Effector CD4-positive, alpha-beta T cell (primary cell): ENCODE measurements at places on chromosomes 3 and 15.
A peak's percentile ranks its signal among the peaks of the same experiment; 100 is the strongest.

DNA sequence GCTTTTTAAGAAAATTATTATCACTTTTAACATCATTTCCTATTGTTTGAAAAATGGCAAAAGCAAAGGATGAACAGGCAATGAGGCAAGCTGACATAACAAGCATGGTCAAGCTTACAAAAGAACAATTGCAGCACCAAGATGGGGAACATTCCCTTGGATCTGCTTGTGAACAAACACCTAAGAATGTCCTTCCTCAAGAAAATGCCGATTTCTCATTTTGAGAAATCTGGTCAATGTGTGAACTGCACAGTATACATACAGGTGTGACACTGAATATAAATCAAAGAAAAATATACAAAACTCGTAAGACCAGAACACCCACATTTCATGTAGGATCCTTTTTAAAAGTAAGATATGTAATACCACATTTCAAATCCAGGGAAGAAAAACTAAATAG, 58.9 kb downstream of the LRRFIP2 start:
- DNase-seq, result no peak

DNA sequence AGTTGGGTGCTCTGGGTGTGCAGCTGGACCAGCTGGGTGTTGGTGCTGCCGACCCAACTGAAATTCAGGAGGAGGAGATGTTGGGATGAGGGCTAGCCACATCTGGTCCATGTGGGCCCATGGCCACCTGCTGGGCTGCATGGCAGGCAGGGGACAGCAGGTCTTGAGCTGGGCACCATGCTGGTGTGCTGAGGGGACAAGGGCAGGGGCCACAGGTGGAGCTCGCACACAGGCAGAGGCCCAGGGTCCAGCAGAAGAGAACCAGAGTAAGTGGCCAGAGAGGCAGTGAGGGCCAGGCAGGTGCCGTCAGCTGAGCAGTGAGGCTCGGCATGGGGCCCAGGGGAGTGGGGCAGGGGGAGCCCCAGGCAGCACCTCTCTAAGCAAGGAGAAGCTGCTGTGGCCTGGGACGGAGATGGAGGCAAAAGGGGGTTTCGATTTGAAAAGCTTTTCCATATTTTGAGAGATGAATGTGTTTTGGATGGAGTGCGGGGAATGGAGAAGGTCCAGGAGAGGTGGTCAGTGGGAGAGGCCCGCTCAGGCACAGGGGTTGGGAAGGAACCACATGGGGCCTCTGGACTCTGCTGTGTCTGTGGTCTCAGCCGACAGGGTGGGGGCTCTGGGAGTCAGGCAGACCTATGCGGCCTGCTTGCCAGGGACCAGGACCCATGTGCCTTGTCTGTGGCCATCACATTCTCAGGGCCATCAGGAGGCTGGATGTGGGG, 30.5 kb upstream of the PLXNA1 start:
- DNase-seq, result no peak

- no peak for DNase-seq
Observed at GRCh38 chr3:178097576-178097975, 438.7 kb upstream of the KCNMB2 start.

GRCh38 chr3:32176989-32177701, 61.3 kb upstream of the CMTM8 start:
- peak; percentile 62 for DNase-seq

DNA sequence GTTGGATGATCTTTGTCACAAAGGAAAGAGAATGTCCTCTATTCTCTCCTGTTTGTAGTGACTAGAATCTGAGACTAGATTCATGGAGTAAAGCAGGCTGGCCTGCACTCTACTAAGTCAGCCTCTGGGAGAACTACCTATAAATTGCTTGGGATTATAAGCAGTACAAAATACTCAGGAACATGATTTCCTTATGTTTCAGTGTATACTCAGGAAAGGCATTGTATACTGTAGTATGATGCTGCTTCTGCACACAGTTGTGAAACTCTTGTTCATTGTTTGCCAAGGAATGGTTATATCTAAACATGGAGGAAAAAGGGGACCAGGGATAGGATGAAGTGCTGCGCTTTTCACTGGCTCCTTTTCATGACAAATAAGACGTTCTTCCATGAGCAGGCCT, 49.2 kb downstream of the OXSR1 start:
- no peak for DNase-seq

- DNase-seq, result no peak
Observed at GRCh38 chr3:194368918-194369317, 625 bp downstream of the LRRC15 start.

- DNase-seq, result no peak
Observed at GRCh38 chr3:74591946-74592345, 22.5 kb downstream of the CNTN3 start.

DNA sequence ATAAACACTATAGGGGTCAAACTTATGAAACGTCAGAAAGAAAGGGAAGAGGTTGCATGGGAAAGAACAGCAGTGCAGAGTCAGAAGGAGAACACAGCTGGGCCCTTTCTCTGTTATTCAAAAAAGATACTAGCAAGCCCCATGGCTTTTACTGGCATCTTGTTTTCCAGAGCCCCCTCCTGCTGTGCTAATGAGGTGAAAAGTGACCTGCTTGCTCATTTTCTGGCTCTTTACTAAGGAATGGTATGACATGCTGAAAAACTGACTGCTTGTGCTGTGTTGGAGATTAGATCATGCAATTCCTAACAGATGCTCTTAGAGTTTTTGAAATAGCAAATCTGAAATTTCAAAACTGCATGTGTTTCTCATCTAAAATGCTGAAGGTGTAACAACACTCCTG, 541.6 kb upstream of the ALCAM start:
- no peak for DNase-seq

- DNase-seq, result no peak
Observed at GRCh38 chr3:53074366-53074696, 28.5 kb upstream of the SFMBT1 start.

DNA sequence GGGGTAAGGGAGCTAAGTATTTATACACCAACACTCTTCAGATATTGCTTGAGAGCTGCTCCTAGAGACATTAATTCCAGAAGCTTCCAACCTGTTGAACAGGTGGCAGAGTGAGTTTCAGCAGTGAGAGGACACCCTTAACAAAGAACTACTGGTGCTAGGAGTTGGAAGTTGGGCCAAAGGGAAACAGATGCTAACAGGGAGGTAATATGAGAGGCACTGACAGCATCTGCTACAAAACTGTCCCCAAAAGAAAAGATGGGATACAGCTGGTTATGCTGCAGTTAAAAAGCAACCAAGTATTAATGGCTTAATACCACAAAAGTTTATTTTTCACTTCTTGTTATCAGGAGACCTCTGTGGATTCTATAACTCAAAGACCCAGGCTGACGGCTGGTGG, 104.5 kb upstream of the SATB1 start:
- no peak for DNase-seq

- no peak for DNase-seq
Observed at GRCh38 chr15:67050522-67051087, 14.8 kb upstream of the SMAD3 start.

DNA sequence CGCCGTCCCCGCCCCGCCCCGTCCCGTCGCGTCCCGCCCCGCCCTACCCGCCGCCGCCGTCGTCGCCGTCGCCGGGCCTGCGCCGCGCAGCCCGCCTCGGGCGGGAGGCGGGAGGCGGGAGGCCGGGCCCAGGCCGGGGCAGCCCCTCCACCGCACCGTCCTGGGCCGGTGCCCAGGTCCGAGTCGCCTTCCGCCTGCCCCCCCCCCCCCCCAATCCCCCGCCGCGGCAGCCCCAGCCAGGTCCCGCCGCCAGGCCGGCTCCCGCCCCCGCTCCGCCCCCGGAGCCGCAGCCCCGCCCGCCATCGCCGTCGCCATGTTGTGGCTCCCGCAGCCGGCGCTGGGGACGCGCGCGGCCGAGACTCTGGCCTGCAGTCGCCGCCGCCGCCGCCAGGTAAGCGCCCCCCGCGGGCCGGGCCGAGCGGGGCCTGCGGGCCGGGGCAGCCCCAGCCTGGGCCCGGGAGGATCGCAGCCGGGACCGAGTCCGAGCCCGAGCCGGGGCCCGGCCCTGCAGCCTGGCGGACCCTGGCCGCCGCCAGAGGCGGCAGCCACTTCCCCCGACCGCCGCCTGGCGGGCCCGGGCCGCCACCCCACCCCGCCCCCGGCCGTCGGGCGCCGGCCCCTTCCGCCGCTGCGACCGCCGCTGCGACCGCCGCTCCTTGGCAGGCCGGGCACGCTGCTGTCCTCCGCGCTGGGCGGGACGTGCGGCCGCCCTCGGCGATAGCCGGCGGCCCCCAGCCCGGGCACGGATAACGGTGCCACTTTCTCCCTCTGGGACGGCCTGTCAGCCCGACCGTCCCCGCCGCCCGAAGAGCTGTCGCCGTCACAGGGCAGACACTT, at the start of gene ZNF592:
TSS of gene ZNF592 (plus strand) at position 319 of the 837 bp plus-strand sequence. CDS start 34,084 bp downstream, outside the sequence.
- peak; percentile 76 for DNase-seq

GRCh38 chr3:197503652-197504051, 52.1 kb downstream of the BDH1 start:
- DNase-seq, result no peak

- DNase-seq, result no peak
Observed at GRCh38 chr3:167929968-167930367, 165.8 kb downstream of the GOLIM4 start.

- no peak for DNase-seq
Observed at GRCh38 chr15:101167411-101167752, 84.5 kb downstream of the CHSY1 start.

DNA sequence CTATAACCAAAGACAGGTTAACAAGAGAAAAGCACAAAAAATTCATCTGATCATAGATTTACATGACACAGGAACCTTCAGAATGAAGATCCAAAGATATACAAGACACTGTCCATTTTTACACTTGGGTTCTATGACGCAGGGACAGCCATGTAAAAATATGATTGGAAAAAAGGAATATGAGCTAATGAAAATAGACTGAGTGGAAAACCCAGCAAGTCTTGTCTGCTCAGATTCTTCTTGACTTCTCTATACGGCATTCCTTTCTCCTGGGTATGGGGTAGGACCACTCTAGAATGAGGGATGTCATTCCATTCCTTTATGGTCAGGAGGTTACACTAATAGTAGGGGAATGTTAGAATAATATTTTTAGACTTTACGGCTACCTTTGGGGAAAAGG, 46.9 kb downstream of the WDR49 start:
- no peak for DNase-seq

DNA sequence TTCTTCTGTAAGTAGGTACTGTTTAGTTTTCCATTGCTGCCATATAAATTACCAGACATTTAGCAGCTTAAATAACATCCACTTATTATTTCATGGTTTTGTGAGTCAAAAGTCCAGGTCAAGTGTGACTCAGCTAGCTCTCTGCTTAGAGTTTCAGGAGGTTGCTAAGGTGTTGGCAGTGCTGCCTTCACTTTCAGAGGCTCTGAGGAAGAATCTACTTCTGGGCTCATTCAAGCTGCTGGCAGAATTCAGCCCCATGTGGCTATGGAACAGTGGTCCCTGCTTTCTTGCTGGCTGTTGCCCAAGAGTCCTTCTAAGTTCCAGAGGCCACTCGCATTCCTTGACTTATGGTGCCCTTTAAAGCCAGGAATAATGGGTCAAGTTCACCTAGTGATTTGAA, 4.5 kb downstream of the CFAP44 start:
- DNase-seq, result no peak

DNA sequence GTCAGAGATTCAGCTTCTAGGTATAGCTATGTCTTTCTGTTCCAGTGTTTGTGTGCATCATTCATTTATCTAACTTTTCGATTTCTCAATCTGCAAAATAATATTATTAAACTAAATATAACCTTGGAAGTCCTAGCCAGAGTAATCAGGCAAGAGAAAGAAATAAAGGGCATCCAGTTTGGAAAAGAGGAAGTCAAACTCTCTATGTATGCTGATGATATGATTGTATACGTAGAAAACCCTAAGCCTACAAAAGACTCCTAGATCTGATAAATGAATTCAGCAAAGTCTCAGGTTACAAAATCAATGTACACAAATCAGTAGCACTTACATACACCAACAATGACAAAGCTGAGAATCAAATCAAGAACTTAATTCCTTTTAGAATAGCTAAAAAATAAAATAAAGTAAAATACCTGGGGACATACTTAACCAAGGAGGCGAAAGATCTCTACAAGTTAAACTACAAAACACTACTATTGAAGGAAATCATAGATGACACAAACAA, 718.2 kb downstream of the NTRK3 start:
- DNase-seq, result no peak

DNA sequence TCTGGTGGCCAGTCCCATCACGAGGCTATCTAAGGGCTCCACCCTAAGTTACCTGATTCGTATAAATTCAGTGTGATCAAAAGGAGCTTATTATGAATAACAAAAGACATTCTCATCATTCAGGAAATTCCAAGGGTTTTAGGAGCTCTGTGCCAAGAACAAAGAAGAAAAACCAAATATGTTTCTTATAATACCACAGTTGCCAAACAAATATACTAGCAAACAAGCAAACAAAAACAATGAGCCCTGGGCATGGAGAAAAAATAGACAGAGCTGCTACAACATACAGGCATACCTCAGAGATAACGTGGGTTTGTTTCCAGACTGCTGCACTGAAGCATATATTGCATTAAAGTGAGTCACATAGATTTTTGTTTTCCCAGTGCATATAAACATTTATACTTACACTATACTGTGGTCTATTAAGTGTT, 20.2 kb upstream of the CFAP161 start:
- DNase-seq, result no peak

GRCh38 chr3:66483006-66483405, 17.8 kb downstream of the LRIG1 start:
- DNase-seq, result no peak

DNA sequence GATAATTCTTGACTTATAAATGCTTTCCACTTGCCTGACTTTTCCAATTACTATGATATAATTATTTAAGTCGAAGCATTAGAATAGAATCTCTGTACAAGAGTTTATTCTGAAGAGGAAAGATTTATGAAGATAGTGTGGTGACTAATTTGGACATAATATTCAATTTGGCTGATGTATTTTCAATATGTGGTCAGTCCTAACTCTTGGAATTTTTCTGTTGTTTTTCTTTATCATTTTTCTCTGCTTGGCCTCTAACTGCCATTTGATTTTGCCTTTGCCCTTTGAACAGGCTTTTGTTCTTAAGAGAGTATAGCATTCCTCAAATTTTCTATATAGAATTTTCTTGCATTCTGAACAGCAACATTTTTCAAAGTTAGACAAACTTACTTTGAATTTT, 2.6 kb upstream of the MDFIC2 start:
- DNase-seq, result no peak

GRCh38 chr3:121724130-121724529, 25.4 kb downstream of the GOLGB1 start:
- DNase-seq, result no peak

- no peak for DNase-seq
Observed at GRCh38 chr15:81225161-81225671, 28.5 kb downstream of the IL16 start.

GRCh38 chr3:151430821-151431484, 29.9 kb downstream of the IGSF10 start:
- DNase-seq, result no peak

DNA sequence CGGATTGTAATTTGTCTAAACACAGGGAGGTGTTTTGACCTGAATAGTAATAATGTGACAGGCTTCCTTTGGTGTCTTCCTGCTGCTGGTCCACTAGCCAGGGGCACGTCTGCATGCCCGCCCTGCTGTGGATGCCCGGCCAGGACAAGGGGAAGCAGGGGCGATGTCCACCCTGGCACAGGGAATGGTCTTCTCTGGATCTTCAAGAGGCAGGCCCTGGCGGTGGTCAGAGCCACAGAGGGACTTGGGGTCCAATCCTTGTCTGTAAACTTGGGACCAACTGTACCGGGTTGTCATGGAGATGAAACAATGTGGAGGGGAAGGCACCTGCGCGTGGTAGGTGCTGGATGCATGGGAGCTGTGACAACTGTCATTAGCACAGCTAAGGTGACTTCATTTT, 134.1 kb downstream of the RPLP1 start:
- DNase-seq, result no peak

GRCh38 chr3:33181229-33181628, 37.4 kb downstream of the SUSD5 start:
- no peak for DNase-seq
